NCI-H69 (cell line): ENCODE measurements at places on chromosomes 7 and 10.
A peak's percentile ranks its signal among the peaks of the same experiment; 100 is the strongest.

DNA sequence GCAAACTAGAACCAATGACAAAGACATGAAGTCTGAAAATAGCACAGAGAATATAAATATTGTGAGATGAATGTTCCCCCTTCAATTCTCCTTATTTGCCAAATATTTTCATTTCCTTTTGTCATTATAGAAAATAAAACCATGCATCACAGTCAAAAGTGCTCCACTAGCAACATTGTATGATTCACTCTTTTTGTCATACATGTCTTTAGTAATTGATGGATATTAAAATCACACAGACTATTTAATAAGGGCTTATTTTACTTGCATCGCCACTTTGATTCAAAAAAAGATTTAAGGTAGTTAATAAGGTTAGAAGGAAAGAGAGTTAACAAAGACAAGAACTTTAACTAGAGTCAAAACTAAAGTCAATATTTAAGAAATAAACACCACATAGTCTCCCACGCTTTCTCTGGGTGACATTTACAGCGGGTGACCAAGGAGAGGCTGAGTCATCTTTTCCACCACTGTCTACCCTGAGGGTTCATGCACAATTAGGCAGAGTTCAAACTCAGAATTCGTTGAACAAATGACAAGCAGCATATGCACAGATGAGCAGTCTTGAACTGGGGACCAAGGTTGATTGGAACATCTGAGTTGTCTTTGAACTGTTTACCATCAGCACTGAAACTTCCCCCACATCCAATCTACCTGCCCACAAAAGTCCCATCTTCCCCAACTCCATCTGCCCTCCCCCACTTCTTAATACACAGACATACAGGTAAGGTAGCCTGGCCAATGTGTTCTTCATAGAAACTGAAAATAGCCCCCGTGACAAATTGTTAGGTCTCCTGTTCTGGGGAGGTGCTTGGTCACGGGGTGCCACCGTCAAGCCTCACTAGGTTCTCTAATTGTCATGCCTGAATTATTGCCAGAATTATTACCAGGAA is 42.5 kb downstream of the C7orf25 start:
- DNase-seq: no peak

- no peak for DNase-seq
Measured at GRCh38 chr7:33748793-33749192, 156.5 kb upstream of the BMPER start.

DNA sequence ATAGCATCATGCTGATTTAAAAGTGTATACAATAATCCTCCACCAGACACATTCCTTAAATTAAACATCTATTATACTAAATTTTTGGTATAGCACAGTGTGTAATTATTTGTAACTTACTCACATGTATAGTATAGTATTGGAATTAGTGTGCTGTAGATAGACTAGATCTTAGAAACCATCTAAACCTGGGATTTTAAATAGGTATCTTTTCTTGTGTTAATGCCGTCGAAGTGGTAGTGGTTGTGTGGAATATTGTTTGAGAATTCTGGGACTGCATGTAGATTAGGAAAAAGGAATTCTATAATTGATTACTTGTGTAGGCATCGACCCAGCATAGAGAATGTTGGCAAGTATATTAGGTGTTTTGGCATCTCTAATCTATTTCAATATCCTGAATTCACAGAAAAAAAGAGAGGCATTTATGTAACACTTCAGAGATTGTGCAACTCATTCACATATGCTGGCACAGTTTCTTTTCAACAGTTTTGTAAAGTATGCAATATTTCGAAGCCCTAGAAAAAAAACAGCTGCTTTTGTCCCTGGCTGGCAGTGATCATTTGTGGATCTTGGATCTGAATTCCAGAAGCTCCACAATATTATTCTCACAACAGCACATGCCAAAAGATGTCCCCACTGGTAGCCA is 145.5 kb upstream of the AGR3 start:
- no peak for DNase-seq

- DNase-seq: no peak
Measured at GRCh38 chr10:33365871-33366411, 31.5 kb upstream of the NRP1 start.

DNA sequence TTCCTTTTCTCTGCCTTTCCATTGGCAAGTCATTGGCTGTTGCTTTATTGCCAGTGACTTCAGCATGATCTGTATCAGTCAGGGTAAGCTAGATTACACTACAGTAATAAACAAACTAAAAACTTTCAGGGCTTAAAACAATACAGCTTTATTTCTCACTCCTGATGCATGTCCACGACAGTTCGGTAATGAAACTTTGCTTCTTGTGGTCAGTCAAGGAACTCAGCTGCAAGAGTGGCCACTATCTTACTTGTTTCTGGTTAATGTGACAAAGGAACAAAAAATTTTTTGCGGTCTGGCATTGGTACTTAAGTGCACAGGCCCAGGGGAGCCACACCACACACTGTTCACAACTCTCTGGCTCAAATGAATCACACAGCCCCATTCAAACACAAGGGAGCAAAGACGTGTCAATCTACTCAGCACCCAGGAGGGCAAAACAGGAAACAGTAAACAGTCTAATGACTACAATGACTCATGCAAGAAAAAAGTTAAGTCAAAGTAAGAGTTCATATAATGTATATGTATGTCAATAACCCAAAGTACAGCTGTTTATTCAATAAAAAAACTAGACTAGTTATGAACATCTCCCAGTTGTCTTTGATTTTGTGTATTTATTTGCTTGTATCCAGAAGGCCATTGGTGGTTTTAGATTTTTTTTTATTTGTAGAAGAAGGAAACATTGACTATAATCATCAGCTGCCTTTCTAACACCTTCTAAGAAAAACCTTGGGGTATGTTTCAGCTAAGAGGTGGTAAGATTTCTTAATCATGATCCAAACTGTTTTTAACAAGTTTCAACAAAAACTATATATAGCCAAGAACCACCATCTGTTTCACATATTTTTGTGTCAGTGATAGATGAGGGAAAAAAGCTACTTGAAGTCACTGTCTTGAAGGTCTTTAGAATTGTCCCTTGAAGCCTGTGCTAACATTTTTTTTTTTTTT is 134.4 kb upstream of the FAM3C start:
- DNase-seq: peak; percentile 13

DNA sequence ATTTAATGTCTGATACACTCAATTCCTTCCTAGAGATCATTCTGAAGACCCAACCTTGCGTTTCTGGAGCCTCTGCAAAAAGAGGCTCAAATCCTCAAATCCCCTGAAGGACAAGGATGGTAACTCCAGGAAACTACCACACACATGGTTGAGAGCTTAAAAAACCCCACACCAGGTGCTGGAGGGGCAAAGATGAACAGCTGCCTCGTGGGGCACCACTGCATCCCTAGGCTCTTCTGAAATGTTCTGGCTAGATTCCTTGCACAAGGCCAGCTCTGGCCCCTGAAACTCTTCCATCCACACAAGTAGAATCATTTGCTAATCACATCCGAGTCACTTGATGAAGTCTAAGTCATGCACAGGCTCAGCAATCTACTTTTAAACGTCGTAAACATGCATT is 286.6 kb downstream of the ELMO1 start:
- no peak for DNase-seq

GRCh38 chr7:38168890-38169570 is 9.0 kb upstream of the STARD3NL start:
- DNase-seq: no peak

DNA sequence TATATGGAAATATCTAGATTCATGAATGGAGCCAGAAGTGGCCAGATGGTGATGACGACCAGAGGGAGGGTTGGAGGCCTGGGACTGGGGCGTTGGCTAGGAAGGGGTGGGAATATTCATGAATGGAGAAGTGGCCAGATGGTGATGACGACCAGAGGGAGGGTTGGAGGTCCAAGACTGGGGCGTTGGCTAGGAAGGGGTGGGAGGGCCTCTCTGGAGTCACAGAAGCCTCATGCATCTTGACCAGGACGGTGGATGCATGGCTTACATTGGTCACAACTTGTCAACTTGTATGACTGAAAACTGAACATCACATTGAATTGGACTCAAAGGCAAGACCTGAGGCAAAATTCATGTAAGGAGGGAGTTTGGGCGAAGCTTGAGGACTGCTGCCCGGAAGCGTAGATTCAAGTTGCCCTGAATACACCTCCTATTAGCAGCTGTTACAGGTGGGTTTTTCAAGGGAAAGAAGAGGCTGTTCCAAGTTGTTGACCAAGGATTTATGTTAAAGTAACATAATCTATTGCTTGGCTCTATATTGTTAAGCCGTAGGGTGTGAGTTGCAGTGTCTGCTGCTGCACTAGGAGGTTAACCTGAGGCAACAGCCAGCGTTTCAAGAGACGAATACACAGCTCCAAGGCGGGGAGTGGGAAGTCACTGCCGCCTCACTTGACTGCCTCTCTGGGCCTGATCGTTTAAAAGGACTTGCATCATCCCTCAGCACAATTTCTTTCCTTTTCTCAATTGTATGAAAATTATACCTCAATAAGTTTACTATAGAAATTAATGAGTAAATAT is 55.1 kb upstream of the FAM20C start:
- no peak for DNase-seq

GRCh38 chr10:74047304-74047703 is 49.4 kb downstream of the VCL start:
- no peak for DNase-seq

GRCh38 chr7:123622660-123623386 is 21.2 kb downstream of the ASB15 start:
- DNase-seq: peak; percentile 99

- DNase-seq: no peak
Measured at GRCh38 chr10:29920408-29921070, 138.8 kb downstream of the JCAD start.

DNA sequence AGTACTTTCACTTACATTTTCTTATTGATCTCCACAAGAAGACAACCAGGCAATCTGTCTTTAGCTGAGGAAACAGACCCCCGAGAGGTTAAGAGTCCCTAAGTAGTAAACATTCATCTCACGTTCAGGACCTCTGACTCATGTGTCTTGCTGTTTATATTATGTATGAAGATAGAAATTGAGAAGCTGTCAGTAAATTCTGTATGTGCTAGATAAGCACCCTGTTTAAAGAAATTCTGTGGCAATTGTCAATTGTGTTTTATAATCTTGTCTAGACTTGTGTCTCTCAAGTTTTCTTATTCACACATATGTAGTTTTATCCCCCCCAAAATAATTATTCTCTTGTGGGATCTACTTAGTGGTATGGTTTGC is 14.5 kb downstream of the ADK start:
- DNase-seq: no peak

- no peak for DNase-seq
Measured at GRCh38 chr7:154960063-154960790, 42.7 kb downstream of the PAXIP1 start.

DNA sequence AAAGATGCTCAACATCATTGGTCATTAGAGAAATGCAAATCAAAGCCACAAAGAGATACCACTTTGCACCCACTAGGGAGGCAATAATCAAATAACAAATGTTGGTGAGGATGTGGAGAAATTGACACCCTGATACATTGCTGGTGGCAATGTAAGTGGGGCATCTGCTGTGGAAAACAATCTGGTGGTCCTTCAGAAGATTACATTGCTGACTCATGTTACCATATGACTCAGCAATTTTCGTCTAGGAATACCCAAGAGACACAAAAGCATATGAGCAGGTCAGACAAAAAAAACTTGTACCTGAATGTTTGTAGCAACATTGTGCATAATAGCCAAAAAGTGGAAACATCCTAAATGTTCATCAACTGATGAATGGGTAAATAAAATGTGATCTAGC is 4.9 kb upstream of the CLDN3 start:
- DNase-seq: peak; percentile 63

DNA sequence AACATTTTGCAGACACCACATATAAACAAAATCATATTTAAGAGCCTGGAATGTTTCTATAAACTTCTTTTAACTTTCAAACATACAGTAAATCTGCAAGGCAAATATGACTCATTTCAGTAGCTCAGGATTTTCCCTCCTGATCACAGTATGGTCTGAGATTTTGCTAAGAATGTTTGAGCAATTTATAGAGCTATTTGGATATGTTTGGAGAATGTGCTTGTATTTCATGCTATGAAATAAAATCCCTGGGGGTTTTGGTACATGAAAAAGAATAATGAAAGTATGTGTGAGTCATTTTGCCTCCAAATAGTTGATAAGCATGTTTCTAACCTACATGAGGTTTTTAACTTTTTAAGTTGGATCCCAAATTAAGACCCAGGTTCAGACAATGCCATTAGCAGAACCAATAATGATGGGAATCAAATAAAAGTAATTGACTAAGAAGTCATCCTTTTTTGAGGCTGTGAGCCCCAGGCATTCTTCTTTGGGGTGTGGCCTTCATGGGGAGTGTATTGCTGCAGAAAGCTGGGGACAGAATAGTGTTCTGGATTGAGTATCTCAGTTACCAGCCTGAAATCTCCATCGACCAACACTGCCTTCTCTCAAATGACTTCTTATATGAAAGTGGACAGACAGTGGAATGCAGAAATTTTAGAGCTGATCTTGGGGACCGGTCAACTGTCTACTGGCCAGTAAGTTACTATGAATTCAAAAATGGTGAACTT is 66.1 kb upstream of the AGBL3 start:
- no peak for DNase-seq

GRCh38 chr10:34116681-34117271 is 698.3 kb downstream of the PARD3 start:
- no peak for DNase-seq

DNA sequence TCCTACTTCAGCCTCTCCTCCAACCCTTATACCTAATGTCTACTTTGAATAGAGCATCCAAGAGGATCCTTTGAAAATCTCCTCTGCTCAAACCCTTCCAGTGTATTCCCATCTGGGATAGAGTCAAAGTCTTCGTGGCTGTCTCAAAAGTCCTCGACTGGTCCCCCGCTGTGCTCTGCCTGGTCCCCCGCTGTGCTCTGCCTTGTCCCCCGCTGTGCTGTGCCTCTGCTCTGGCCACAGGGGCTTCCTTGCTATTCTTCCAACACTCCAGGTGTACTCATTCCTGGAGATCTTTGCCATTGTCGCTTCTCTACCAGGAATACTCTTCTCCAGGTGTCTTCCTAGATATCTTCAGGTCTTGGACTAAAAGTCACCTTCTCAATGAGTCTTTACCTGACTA is 36.1 kb upstream of the COMMD3 start:
- no peak for DNase-seq

GRCh38 chr7:87111877-87112276 is 40.4 kb upstream of the DMTF1 start:
- no peak for DNase-seq

DNA sequence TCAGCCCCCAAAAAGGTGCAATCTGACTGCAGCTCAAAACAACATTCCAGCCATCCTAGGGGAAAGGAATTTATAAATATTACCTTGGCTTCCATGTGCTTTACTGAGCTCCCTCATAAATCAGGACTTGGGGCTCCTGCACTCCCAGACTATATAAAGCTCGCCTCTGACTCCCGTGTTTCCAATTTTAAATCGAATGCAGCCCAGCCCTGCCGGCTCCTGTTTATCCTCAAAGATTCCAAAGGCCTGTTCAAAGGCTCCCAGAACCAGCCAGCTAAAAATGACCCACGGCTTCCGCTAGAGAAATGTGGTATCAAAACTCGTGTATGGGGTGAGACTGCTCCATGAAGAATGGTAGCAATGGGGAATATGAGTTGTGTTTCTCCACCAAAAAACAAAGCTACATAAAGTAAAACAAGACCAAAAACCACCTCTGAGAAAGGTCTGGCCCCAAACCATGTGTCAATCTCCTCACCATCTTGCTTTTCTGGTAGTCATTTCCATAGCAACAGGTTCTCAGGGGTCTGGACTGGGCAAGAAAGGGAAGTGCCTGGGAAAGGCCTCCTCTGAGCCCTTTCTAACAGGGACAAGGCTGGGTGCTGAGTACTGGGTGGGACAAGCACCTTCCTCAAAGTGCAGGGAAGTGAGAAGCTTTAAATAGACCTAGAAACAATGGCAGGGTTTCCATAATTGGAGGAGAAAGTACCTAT is 5.1 kb downstream of the CALML3 start:
- no peak for DNase-seq
